Hematopoietic multipotent progenitor cell (in vitro differentiated cells): ENCODE measurements at places on chromosomes 12 and 14. TPM values are rescaled to one million over a fixed set of nuclear protein-coding genes. Genes with fewer than 3 reads are reported as not detected.
A peak's percentile ranks its signal among the peaks of the same experiment; 100 is the strongest.

- DNase-seq = no peak
Measured at GRCh38 chr12:62873116-62873825, 61.7 kb downstream of the PPM1H start.

EGLN3 gene
- 9.4 TPM for total RNA-seq

SLC16A7 gene
- total RNA-seq = 16.2 TPM

- no peak for DNase-seq
Measured at GRCh38 chr14:68111097-68111852, 291.7 kb downstream of the RAD51B start.

LHX5 gene
- total RNA-seq = not detected

DNA sequence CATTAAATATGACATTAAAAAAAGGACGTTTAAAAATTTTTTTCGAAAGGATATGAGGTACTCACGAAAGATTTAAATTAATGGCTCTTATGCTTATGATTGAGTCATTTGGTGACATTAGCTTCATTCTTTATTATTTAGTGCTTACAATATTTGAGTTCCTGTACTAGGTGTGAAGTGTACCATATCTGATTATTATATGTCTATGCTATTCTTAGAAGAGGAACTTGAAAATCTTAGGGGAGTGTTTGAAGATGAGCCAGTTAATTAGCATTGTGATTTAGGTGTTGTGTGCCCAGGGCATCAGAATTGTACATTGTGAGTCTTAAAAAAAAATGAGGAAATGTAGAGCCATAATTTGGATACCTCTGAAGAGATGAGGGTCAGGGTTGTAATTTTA is 118.6 kb downstream of the FUT8 start:
- DNase-seq = no peak

GRCh38 chr12:18277196-18277595 is 15.9 kb downstream of the PIK3C2G start:
- DNase-seq = no peak

DNA sequence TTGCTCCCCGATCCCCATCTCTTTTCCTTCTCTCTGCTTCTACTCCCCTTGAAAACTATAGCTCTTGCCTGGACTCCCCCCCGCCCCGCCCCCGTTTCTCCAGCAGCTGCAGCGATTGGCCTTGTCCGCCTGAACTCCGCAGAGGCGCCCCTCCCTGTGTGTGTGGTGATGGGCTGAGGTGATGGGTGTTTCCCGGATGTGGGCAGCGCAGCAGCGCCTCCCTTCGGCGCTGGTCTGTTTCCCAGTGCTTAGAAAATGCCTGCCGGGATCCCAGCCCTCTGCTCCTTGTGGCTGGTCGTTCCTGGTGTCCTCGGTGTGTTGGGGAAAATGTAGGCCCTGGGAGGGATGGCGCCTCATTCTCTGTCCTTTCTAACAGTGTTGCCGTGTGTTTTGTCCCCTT is 43.3 kb downstream of the GALNT8 start:
- DNase-seq = no peak

- no peak for DNase-seq
Measured at GRCh38 chr14:37550511-37550910, 44.5 kb downstream of the FOXA1 start.

DNA sequence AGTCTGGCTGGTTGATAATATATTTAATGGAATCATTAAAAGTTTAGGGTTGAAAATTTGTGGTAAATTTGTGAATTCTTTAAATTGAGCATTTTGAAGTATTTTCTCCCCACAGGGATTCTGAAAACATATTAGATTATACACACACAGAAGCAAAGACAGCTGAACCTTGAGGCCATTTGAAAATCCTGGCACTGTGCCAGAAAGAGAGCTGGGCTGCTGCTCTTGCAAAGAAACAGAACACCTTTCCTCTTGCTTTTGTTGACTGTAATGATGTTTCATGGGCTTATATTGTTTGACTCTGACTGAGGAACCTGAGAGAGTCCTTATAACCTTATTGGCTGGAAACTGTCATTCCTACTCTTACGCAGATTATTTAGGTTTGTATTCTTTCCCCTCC is 4.8 kb downstream of the RNF34 start:
- no peak for DNase-seq

DNA sequence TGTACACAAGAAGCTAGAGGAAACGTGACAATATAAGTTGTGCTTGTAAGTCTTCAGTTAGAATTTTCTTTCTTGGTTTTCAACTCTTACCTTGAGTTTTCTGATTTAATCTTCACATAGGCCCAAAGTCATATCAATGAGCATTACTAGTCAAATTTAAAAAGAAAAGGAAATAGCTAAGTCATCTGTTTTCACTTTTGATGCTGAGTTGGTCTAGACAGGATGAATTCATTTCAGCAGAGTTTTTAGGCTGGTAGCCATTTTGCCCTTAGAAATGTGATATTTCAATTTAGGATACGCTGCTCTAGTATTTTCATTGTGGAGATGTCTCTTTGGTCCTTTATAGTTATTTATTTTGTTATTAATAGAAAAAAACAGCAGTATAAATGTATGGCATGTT is 44.6 kb upstream of the KRAS start:
- no peak for DNase-seq

SLC35E3 gene
- total RNA-seq = 5.7 TPM

DNA sequence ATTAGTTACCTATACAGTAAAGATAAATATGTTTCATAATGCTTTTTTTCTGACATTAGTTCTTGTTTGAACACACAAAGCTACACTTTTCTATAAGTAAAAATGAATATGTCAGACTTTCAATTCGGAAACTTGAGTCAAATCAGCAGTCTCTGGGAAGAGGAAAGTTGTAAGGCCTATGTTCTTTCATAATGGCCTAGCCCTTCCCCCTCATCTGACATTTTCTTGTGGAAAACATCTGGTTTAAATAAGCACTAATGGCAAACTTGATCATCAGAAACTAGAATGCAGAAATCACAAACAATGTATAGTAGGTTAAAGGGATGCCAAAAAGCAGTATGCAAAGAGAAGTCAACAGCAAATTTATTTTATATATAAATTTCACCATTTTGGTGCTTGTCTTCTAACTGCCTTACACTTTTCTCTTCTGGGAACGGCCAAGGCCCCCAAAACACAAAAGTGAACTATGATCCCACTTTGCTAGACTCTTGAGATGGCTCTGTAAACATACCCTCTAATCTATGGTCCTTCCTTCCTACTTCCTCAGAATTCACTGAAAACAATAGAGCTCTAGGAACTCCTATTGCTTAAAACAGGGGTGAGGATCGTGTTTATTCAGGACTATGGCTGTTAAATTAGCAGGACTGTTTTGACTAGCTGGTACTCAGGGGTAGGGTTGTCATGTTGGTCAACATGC is 444.1 kb downstream of the RAD51B start:
- DNase-seq = no peak

DNA sequence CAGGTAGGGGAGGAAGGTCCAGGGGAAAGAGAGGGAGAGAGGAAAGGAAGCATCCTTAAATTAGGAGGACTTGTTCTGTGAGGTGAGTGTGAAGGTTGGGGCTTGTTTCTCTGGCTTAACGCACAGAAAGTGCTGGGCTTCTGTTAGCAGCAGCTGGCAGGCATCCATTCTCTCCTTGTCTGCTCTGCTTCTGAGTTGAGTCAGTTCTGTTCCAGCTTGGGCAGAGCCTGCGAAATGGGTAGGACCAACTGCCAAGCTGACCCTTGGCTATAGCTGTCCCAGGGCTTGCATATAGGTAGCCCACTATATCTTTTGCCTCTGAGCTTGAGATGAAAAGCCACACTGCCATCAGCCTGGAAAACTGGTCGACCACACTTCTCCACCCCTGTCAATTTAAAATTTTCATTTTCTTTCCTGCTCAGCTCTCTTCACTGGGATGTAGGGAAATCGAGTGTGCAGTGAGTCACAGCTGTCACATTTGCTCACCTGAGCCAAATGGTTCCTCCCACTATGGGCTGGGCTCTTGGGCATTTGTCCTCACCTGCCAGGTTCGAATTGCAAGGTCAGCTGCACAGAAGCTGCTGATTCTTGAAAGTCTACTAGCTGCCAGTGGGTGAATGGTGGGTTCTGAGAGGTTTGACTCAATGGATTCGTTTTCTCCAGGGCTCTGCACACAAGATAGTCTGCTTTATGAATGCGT is 256.4 kb upstream of the PWP1 start:
- DNase-seq = no peak

- no peak for DNase-seq
Measured at GRCh38 chr14:67018720-67019119, 170.5 kb upstream of the GARIN2 start.

INSM2 gene
- not detected for total RNA-seq

DNA sequence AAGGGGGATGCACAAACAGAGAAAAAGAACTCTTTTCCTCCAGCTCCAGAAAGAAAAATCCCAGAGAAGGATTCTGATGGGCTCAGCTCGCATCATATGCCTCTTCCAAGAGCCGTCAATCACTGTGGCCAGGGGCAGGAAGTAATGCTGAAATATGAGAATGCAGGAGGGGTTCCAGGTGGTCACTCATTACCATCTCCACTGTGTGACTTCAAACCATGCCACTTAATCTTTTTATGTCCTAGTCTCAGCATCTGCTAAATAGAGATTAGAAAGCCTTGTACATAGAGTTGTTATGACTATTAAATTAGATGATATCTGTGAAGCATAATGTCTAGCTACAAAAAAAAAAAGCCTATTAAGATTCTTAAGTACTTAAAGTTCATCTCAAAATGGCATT is 65.6 kb upstream of the FICD start:
- DNase-seq = no peak

GRCh38 chr12:11916771-11917170 is 154.0 kb upstream of the BCL2L14 start:
- no peak for DNase-seq

DNA sequence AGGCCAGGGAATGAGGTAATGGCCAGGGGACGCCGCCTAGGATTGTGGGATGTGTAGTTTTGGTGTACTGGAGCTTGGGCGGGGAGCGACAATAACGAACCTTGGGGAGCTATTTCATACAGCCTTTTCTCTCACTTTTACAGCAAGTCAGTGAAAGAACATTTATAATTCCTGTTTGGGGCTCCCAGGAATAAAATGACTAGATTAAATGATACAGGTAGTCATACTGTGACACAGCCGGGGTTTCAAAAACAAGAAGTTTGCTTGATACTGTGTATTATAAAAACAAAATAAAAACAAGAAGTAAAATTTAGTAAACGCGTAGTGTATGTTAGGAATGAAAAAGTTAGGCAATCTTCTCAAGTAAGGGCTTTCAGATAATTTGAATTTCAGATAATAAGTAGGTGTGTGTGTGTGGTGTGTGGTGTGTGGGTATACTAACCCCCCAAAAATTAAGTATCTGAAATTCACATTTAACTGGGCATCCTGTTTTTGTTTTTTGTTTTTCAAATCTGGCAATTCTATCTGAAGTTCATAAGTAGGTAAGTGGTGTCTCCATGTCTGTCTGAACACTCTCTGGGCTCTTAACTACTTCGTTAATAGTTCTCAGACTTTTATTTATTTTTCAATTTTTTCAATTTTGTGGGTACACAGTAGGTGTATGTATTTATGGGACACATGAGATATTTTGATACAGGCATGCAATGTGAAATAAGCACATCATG is 458 bp upstream of the DCTN2 start:
- DNase-seq = no peak

GRCh38 chr12:72610854-72611358 is 338.7 kb downstream of the TRHDE start:
- no peak for DNase-seq

- no peak for DNase-seq
Measured at GRCh38 chr14:61555056-61555838, 140.1 kb upstream of the HIF1A start.

DNA sequence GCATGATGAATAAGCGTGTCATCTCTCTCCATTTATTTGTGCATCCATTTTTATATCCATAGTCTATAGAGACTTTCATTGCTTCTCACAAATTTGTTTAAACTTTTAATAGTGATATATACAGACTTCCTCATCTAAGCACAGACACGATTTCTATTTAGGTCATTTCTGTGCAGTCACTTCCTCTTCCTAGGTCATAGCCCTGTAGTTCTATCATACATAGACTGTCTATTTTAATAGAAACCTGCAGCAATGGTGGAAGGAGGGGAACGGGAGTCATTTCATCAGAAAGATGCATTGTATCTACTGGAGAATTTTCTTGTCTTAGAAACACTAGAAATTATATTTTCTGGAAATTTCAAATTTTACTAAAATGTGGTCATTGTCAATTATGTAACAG is 133.4 kb upstream of the FGD4 start:
- peak; percentile 71 for DNase-seq

GRCh38 chr12:39239490-39240486 is 203.1 kb downstream of the KIF21A start:
- no peak for DNase-seq

DNA sequence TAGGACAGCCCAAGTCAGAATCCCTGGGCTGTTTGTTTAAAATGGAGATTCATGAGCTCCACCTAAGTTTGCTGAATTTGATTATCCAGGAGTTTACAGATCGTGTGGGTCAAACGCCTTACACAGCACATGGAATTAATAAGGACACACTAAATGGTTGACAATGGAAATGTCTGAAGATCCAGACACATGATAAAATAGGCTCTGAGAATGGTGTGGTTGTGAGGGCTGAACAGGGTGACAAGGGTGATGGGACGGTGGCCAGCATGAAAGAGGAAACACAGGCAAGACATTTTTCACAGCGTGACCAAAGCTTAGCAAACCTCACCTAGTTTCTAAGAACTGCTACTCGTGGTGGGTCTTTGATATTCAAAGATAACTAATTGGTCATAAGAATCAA is 12.5 kb downstream of the VWF start:
- no peak for DNase-seq

PITPNM2 gene
- 18.6 TPM for total RNA-seq

UBE3B gene
- 21.0 TPM for total RNA-seq

ATN1 gene
- total RNA-seq = 25.0 TPM

DNA sequence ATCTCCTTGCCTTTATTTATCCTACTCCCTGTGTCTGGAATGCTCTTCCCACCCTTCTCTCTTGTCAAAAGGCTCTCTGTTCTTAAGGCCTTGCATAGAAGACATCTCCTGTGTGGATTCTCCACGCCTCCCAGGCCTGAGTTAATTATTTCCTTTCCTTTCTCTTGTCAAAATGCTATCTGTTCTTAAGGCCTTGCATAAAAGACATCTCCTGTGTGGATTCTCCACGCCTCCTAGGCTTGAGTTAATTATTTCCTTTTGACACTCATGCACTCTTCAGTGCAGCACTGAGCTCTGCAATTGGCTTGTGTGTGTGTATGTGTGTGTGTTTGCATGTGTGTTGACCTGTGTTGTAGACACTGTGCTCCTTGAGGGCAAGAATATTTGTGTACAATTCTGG is 52.1 kb upstream of the DCD start:
- DNase-seq = no peak

- DNase-seq = peak; percentile 53
Measured at GRCh38 chr12:124994437-124994975, 1.1 kb downstream of the BRI3BP start.

- DNase-seq = no peak
Measured at GRCh38 chr14:71438684-71439083, 493.5 kb upstream of the RGS6 start.

NFE2 gene
- 318 TPM for total RNA-seq

- DNase-seq = no peak
Measured at GRCh38 chr12:111034083-111034885, 113.9 kb upstream of the MYL2 start.
